ENCODE measurements at places on chromosomes 5 and 9.

DNA sequence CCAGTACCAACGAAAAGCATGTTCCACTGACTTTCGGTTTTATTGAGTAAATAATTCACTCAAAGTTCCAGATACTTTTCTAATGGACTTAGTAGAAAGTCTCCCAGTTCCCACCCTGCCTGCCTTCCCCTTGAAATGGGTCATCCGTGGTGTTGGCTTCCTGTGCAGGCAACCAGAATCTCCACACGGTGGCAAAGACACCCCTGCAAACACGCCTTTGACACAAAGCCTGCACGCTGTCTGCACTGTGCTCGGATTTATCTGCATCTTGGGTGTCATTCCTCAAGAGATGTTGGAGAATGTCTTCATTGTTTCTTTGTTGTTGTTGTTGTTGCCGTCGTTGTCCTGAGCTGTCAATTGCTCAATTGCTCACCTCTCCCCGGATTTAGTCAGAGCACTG is 150.0 kb upstream of the IRX2 start:
- DNase-seq, result no peak

DNA sequence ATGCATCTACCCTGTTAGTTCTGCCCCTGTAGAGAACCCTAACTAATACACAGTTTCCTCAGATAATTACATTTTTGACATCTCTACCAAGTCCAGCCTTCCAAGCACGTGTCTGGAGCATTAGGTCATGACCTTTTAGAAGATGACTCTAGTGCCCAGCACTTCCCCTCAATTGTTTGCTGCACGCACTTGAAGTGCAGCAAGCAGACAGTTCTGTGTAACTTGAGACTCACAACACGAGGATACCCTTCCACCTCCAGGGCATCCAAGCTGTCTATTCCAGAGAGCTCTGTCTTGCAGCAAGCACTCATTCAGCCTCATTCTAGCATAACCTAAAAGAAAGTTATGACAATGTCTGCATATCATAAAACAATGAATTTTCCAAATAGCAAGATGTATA is 1410.5 kb upstream of the CDH18 start:
- DNase-seq, result peak; percentile 74

DNA sequence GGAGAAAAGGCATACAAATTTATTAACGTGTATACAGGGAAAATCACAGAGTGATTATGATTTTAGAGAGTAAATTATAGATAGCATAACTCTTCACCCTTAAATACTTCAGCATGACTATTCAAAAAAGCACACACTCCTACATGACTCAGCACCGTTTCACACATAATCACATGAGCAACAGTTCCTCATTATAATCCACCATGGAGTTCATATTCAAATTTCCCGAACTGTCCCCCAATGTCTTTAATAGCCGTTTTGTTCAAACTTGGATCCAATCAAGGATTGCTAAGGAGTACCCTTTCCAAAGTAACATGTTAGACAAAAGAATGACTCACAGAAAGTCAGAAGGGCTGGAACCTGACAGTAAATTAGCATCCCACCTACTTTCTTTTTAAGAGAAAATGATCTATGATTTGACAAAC is 32.1 kb downstream of the RAPGEF1 start:
- no peak for DNase-seq

GRCh38 chr9:135369412-135369990 is 110.1 kb upstream of the PPP1R26 start:
- DNase-seq, result no peak

GRCh38 chr5:67014957-67015400 is 181.6 kb downstream of the CD180 start:
- DNase-seq, result no peak

GRCh38 chr5:133108481-133108921 is 56.7 kb downstream of the HSPA4 start:
- DNase-seq, result no peak

- peak; percentile 55 for DNase-seq
Measured at GRCh38 chr5:95283761-95284571, 928 bp downstream of the MCTP1 start.

GRCh38 chr5:95720094-95720786 is 10.9 kb upstream of the RHOBTB3 start:
- DNase-seq, result no peak

DNA sequence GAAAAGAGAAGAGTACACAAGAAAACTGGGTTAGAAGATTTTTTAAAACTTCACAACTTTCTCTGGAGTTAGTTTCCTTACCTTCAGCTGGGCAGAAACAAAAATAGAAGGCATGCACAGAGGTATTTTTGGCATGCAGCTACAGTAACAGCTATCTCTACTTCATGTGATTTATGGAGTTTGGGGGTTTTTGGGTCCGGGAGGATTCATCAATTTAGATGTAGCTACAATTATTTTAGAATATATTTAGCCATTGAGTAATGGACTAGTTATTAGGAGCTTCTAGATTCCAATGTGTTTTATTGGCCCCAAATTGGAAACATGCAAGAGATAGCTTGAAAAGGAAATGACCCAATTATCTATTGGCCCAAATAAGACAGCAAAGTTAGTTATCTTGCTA is 91.6 kb upstream of the TNFAIP8 start:
- DNase-seq, result no peak

DNA sequence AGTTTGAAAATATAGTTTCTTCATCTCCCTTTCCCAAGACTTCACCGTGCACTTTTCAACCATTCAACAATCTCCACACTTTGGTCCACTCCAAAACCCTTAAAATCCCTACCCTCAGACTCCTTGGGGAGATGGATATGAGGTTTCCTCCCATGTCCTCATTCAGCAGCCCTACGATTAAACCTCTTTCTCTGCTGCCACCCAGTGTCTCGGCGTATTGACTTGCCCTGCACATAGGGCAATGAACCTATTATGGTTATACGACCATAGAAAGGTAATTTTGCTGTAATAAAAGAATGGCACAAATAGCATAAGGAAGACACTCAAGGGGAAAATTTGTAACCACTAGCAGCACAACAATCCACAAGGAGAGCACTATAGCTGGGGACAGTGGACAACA is 803.5 kb downstream of the TLE1 start:
- no peak for DNase-seq

GRCh38 chr5:39211773-39212172 is 7.6 kb downstream of the FYB1 start:
- DNase-seq, result no peak

- DNase-seq, result no peak
Measured at GRCh38 chr9:114112778-114113584, 13.9 kb upstream of the KIF12 start.

DNA sequence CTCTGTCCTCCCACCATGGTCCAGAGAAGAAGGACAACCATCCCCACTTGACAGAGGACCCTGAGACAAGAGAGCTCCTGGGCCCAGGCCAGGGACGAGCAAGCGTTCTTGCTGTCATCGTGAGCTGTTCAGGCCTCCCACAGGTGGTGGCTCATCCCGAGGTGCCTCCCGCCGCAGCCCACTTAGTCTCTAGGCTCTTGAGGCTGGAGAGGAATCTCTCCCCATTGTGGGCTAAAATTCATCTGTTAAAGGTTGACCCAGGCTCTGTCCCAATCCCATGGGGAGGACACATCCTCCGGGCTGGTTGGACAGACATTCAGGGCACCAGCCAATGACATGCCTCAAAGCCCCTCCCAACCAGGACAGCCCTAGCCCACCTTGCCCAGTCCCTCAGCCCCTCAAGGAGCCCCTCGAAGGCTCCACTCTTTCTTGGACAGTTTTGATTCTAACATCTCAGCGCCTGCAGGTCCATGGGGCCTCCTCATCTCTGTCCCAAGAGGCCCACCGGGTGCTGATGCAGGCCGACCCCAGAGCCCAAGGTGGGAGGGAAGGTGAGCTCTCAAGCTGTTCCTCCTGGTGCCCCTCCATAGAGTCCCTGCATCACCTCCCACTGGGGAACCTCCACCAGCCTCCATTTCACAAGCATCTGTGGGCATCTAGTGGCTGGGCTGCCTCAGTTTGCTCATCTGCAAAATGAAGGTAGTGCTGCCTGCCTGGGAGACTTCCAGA is 52.9 kb downstream of the BARX1 start:
- no peak for DNase-seq

DNA sequence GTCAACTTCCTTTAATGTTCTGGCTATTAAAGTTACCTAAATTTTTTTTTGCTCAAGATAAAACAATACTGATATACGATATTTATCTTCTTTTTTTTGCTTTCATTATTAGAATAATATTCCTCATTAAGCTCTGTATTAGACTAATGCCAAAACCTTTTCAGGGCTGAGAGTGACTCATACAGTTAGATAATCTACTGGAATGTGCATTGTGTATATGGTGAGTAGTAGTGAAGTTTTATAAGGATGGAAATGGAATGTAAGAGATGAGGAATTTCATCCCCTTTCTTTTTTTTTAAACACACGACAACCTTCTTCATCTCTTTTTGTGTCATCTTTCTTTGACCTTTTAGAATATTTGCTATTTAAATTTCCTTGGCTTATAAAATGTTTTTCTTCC is 268.6 kb downstream of the ISL1 start:
- no peak for DNase-seq

DNA sequence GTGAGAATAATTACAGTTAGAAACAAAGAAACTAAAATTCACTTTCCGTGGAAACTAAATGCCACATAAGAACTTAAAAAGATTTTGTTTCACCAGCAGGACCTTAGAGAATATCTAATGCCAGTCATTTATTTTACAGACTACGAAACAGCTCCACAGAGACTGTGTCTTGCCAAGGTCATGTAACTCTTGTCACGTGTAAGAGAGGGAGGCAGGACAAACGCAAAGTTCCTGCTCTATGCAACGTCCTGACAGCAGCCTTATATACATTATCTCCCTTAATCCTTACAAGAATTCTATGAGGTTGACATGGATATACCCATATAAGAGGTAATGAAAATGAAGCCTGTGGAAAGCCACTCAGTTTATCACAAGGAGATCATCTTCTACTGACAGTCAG is 39.4 kb downstream of the CTNNAL1 start:
- DNase-seq, result no peak

DNA sequence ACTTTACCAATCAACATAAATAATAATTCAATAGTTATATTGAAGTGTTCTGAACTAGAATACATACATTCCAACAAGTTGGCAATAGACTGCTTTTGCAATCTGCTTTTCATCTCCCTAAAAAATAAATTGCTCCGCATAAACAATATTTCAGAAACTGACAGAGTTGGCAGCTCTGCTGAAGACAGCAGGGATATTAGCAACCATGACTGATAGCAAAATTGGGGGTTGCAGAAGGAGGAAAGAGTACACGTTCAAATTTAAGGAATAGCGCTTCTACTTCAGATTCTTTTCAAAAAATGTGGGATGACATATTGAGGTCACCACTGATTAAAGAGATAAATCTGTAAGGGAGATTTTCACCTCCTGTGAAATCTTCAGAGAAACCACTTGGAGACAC is 521.2 kb downstream of the DTWD2 start:
- no peak for DNase-seq

DNA sequence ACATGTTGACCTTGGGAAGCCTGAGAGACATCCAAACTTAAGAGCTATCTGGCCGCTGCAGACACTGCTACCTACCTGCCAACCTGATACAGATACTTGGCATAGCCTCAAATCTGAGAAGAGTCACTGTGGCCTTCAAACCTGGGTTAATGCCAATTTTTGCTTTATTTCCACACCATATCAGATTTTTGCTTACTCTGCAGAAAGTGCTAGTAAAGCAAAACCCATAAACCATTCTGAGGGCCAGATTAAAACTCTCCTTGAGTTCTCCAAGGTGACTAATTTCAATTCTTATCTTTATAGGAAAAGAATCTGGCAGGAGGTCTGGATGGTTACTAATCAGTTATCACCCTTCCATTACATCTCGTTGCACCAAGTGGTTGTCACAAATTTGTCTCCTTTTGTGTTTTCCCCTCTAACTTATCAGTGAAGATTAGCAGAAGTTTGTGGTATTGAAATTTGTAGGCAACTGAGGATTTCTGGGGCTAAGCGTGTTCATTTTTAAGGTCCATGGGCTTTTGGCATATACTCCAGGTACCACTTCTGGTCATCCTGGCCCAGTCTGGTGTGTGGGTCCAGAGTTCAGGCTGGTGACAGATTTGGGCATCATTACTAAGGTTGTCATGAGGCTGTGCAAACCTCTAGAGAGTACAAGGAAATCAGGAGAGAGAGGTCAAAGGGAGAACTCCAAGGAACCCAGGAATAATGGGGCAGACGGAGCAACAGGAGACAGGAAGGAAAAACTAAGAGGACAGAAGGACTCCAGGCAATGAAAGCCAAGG is 177.9 kb downstream of the TSSK1B start:
- no peak for DNase-seq

- DNase-seq, result no peak
Measured at GRCh38 chr5:6656680-6657079, 23.4 kb downstream of the SRD5A1 start.

GRCh38 chr9:36834736-36835135 is 199.3 kb downstream of the PAX5 start:
- no peak for DNase-seq

GRCh38 chr9:97359147-97359546 is 51.7 kb downstream of the CCDC180 start:
- no peak for DNase-seq

DNA sequence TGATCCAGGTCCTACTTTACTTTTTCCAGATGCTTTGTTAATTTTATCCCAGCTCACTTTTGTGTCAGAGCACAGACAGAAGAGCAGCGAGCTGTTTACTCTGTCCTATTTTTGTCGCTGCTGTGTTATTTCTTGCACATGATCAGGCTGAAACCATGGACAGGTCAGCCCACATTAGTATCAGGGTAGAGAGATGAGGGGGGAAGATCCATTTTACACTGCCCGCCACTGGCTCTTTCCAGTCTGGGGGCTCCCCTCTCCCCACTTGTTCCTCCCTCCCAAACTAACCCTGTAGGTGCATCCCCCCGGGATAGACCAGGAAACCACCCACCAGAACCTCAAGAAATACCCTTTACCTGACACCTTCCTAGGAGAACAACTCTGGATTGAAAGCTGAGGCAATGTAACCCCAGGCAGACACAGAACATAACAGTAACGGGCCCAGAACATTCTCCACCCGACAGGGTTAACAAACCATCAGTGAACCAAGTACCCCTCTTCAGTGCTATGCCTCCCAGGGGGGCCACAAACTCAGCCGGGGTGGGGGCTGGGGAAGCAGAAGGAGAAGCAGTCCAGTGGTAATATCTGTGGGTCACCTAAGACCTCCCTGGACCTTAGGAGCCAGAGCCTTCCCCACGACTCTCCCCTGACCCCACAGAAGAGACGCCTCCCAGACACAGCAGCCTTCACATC is 10.3 kb downstream of the VDAC1 start:
- no peak for DNase-seq

GRCh38 chr9:113580041-113580953 is 116.8 kb downstream of the RGS3 start:
- DNase-seq, result peak; percentile 10

- DNase-seq, result no peak
Measured at GRCh38 chr9:1125741-1126140, 75.6 kb downstream of the DMRT2 start.

GRCh38 chr5:116947691-116948528 is 373.3 kb upstream of the SEMA6A start:
- peak; percentile 1 for DNase-seq

DNA sequence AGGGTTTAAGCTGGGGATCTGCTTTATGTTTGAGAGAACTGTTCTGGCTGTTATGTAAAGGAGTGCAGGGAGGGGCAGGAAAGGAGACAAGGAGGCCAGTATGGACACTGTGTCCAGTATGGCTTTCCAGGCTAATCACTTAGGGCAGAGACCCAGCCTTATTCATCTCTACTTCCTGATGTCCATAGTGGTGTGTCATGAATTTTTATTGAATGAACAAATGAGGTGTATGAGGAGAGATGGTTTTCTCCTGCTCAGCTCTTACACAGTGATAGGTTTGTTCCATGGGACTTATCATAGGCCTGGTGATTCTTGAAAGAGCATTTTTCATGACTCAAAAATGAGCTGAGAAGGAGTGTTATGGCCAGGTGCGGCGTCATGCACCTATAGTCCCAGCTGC is 20.5 kb upstream of the FGFR4 start:
- DNase-seq, result no peak

- DNase-seq, result no peak
Measured at GRCh38 chr9:137127301-137128157, 11.4 kb upstream of the GRIN1 start.
